ENCODE measurements at places on chromosomes 6 and 20. TPM values are rescaled to one million over a fixed set of nuclear protein-coding genes. Genes with fewer than 3 reads are reported as not detected.

TCF15 gene
- total RNA-seq, result not detected

- DNase-seq, result peak; percentile 4
These were observed 75.1 kb downstream of the QKI start for GRCh38 chr6:163489584-163489983.

GRCh38 chr6:37818536-37819176 is 871 bp upstream of the ZFAND3 start:
- DNase-seq, result peak; percentile 96

- DNase-seq, result no peak
These were observed 38.3 kb downstream of the FAM120B start for GRCh38 chr6:170344631-170345576.

DNA sequence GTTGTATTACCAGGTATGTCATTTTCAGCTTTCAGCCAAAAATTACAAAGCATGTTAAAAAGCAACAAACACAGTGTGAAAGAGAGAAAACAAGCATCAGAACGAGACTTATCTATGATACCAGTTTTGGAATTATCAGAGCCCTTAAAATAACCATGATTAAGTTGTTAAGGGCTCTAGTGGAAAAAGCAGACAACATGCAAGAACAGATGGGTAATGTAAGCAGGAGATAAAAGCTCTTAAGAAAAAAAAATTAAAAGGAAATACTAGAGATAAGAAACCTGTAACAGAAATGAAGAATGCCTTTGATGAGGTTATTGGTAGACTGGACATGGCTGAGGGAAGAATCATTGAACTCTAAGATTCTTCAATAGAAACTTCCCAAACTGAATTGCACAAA is 127.5 kb upstream of the SCGN start:
- no peak for DNase-seq

CNKSR3 gene
- 0.73 TPM for total RNA-seq

DNA sequence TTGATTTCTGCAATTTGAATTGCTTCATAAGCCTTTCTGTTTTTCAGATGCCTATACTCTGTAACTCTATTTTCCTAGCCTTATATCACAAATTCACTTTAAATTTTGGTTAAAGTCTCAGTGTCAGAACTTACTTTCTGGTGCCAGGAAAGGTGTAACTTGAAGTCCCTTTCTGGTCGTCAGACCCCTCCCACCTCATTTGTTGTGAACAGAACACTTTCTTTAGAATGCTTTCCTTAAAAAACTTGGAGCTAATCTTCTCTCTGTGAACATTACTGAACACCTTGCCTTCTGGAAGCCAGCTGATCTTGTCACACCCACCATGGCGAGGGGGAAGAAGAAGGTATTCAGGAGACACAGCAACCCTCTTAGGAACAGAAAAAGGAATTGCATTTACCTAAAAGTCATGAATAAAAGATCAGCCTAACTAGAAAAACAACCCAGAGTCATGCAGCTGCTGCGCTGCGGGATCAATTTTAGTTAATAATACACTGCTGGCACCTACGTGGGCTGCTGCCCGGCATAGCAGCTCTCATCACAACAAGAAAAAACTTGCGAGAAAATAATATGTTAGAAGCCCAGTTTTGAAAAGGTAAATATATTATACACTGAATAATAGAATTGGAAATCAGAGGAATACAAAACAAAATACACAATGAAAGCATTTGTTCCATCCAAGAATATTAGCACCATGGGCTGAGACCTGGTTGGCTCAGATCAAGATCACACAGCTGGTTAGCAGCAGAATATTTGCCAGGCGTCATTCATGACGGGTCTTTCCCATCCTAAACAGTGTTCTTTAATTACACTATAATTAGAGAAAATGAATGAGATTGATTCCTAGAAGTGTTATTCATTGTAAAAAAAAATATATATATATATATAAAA is 5.8 kb upstream of the FAM217A start:
- DNase-seq, result no peak

GRCh38 chr20:4666001-4666479 is 55.7 kb upstream of the PRND start:
- peak; percentile 31 for DNase-seq

GRCh38 chr6:167073679-167074274 is 49.1 kb upstream of the CCR6 start:
- DNase-seq, result no peak

RTEL1 gene
- total RNA-seq, result 55.1 TPM

DNA sequence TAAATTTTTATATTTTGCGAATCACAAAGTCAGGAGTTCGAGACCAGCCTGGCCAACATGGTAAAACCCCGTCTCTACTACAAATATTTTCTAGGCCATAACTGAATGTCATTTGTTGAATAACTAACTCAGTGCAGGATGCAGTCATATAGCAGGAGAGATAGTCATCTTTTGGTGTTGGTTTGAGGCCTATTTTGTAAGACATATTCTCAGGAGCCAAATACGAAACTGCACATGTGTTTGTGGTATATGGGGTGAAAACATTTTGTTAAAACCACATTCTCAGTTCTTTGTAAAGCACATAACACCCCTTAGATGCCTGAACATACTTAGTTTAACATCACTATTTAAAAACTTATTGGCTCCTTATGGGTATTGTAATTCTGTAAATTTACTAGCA is 4.7 kb upstream of the ENPP5 start:
- DNase-seq, result no peak

DNA sequence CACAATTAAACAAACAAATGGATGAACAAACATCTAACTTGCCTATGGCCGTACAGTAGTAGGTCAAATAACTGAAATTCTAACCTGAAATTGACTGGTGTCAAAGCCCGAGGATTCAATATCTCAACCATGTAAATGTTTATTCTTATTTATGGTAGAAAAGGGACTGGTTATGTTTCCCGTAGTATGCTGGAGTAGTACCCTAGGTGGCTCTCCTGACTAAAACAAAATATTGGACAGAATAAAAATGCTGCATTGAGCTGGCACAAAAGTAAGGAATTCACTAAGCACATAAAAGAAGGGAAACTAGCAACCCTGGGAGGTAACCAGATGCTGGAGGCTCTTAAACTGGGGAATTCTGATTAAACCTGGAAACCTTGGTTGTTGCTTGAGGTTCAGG is 117.1 kb upstream of the PREP start:
- DNase-seq, result no peak

GRCh38 chr6:24117021-24117420 is 9.0 kb upstream of the NRSN1 start:
- DNase-seq, result no peak

GRCh38 chr20:48448666-48449600 is 378.9 kb downstream of the PREX1 start:
- DNase-seq, result no peak

PLCG1 gene
- 63.2 TPM for total RNA-seq

- no peak for DNase-seq
These were observed 407.1 kb upstream of the RUNX2 start for GRCh38 chr6:44920952-44921491.

GRCh38 chr6:155259897-155260296 is 3.9 kb upstream of the CLDN20 start:
- no peak for DNase-seq

Measured in HT-29 (cell line).